Kidney (tissue), 22 donors: ENCODE measurements at places on chromosomes 4 and X. TPM values are rescaled to one million over a fixed set of nuclear protein-coding genes. Genes with fewer than 3 reads are reported as not detected.

GRCh38 chrX:74523224-74523623 is 91.2 kb downstream of the RLIM start:
- H3K36me3 ChIP-seq: no peaks in the 10 kb centered on the region
- H3K4me3 ChIP-seq: no peak overlapping the region
- no peak for DNase-seq
- no peak overlapping the region for H3K27ac ChIP-seq
- H3K4me1 ChIP-seq: no peaks in the 10 kb centered on the region
- no peaks in the 10 kb centered on the region for H3K27me3 ChIP-seq

GRCh38 chr4:25376754-25377571 is at the start of gene ANAPC4:
Gene ANAPC4 (plus strand): TSS chr4:25377263. CDS start chr4:25377428, 165 bp downstream.
- H3K4me1 ChIP-seq: peaks cover 13% of the 10 kb centered on the region
- peak; percentile 99 for DNase-seq
- H3K4me3 ChIP-seq: peak within 1 kb of the TSS; percentile 91
- H3K36me3 ChIP-seq: no peaks in the 10 kb centered on the region

The VCX3A gene
- not detected for total RNA-seq

The SMS gene
- total RNA-seq: 73.6 TPM

The NLRP2B gene
- total RNA-seq: not detected

DNA sequence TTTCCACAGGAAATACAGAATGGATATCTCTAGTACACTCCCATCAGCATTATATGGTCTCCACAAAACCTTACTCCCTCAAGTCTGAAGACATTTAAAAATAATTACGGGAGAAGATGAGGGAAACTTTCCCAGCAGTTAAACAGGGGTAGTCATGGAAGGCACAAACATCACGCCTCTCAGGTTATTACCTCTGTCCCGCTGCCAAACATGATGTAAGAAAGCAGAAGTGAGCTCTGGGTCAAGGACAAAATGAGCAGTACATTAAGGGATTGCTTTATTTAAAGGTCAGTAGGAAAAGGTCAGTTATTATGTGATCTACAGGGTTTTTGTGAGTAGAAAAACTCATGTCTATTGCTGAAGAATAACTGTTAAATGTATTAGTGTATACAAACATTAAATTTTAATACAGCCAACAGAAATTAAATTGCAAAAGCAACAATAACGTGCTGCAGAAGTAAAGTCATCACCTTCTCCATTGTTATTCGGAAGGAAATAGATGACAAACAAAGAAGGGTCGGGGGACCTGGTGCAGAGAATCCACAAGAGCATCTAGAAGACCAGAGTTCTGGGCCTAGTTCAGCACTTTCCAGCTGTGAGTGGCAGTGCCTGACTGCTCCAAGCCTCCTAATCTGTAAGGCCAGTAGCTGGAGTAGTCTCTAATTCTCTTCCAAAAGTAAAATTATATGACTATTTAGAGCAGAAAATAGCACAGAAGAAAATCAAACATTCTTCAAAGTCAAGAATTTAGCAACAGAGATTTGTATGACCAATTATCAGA is 171.2 kb downstream of the PPP3CA start:
- no peaks in the 10 kb centered on the region for H3K36me3 ChIP-seq
- no peak overlapping the region for H3K4me3 ChIP-seq
- DNase-seq: no peak

The GATA1 gene
- total RNA-seq: 0.60 TPM

The UGT2B17 gene
- total RNA-seq: 0.38 TPM

The NPY5R gene
- total RNA-seq: 3.0 TPM

DNA sequence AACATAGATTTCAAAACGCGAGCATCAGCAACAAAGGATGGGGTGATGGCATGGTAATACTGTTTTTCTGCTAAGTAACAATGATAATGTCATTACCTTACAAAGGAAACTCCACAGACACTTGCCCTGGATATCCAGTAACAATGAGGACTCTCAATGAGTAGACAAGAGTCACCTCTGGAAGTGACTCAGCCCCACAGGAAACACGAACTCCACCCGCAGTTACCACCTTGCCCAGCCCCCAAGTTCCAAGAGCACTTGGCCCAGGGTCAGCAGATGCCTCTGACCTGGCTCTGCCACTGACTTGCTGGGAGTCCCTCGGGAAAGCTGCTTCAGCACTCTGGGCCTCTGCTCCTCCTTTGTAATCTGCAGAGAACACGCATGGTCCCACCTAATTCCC is 110.3 kb upstream of the MAP3K15 start:
- no peaks in the 10 kb centered on the region for H3K4me1 ChIP-seq
- no peak for DNase-seq
- H3K27ac ChIP-seq: no peak overlapping the region
- H3K27me3 ChIP-seq: no peaks in the 10 kb centered on the region

- H3K4me1 ChIP-seq: no peaks in the 10 kb centered on the region
- DNase-seq: no peak
- no peak overlapping the region for H3K27ac ChIP-seq
- H3K27me3 ChIP-seq: no peaks in the 10 kb centered on the region
- H3K36me3 ChIP-seq: no peaks in the 10 kb centered on the region
- no peak overlapping the region for H3K4me3 ChIP-seq
Measured at GRCh38 chr4:98613453-98614075, 44.8 kb downstream of the TSPAN5 start.

DNA sequence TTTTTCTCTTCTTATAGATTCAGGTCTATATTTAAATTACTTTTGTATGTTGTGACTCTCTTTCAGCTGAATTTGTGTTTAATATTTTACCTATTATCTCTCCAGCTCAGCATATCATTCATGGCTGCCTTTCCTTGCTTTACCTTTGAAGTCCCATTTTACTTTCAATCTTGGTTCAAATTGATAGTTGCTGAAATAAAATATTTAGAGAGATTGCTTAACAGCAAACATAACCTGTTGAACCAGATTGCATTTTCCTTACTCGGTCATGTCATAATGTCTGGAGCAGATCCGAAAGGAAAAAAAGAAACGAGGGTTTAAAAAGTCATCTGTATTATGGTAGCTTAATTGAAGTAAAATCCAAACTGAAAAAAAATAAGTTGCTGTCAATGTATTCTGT is 94.1 kb downstream of the IL1RAPL2 start:
- no peaks in the 10 kb centered on the region for H3K36me3 ChIP-seq
- H3K27me3 ChIP-seq: peaks cover 2% of the 10 kb centered on the region
- H3K4me1 ChIP-seq: no peaks in the 10 kb centered on the region
- H3K27ac ChIP-seq: no peak overlapping the region
- no peak for DNase-seq

- no peak overlapping the region for H3K4me3 ChIP-seq
- H3K4me1 ChIP-seq: no peaks in the 10 kb centered on the region
- DNase-seq: no peak
- H3K36me3 ChIP-seq: peaks cover 8% of the 10 kb centered on the region
- no peak overlapping the region for H3K27ac ChIP-seq
Measured at GRCh38 chr4:912548-913279, 19.4 kb downstream of the GAK start.

The AWAT2 gene
- not detected for total RNA-seq

DNA sequence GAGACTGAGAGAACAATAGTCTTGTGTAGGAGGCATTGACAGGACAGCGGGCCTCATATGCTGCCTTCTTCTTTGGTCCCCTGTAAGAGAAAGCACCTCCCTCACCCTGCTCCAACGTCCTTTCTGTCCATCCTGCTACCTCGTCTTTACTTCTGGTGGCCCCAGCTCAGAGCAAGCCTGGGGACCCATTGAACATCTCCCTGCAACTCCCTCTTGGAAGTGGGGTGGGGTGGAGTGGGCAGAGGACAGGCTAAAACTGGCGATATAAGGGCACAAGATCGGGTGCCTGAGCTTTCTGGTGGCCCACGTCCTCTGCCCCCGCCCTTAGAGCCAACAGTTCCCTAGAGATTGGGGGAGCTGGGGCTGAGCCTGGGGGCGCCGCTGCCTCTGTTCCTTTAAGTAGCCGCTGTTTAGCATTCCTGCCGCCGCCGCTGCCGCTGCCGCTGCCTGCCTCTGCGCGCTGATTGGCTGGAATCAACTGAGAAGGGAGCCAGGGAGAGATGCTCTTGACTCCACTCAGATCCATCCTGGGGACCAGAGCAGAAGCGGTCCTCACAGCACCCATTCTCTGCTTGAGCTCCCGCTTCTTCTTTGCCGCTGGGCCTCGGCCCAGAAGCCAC is at the start of gene DLG3:
Gene DLG3, plus strand, starts transcription at position 510 of the 620 bp plus-strand sequence. CDS start 367 bp downstream, outside the sequence.
- no peaks in the 10 kb centered on the region for H3K36me3 ChIP-seq
- peaks cover 2% of the 10 kb centered on the region for H3K27me3 ChIP-seq
- H3K4me3 ChIP-seq: no peak within 1 kb of the TSS
- no peak for DNase-seq

GRCh38 chr4:41437111-41437536 is 100.8 kb upstream of the LIMCH1 start:
- no peaks in the 10 kb centered on the region for H3K4me1 ChIP-seq
- no peaks in the 10 kb centered on the region for H3K27me3 ChIP-seq
- peak; percentile 91 for DNase-seq
- no peaks in the 10 kb centered on the region for H3K36me3 ChIP-seq
- H3K27ac ChIP-seq: peak overlapping the region; percentile 11

- no peak overlapping the region for H3K4me3 ChIP-seq
- DNase-seq: no peak
- no peaks in the 10 kb centered on the region for H3K36me3 ChIP-seq
- no peaks in the 10 kb centered on the region for H3K4me1 ChIP-seq
Measured at GRCh38 chr4:56215901-56216300, 171.4 kb downstream of the AASDH start.

DNA sequence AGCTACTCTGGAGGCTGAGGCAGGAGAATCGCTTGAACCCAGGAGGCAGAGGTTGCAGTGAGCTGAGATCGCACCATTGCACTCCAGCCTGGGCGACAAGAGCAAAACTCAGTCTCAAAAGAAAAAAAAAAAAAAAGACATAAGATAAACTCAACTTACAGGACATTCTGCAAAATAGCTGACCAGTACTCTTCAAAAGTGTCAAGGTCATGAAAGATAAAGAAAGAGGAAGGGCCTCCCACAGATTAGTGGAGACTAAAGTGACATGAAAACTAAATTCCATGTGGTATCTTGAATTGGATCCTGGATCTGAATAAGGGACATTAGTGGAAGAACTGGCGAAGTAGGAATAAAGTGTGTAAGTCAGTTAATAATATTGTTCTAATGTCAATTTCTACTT is 63.3 kb downstream of the ZNF182 start:
- H3K27ac ChIP-seq: no peak overlapping the region
- no peaks in the 10 kb centered on the region for H3K36me3 ChIP-seq
- no peak for DNase-seq
- no peaks in the 10 kb centered on the region for H3K27me3 ChIP-seq

GRCh38 chr4:109294006-109294405 is 8.5 kb downstream of the COL25A1 start:
- H3K36me3 ChIP-seq: no peaks in the 10 kb centered on the region
